ENCODE measurements at places on chromosomes 4 and X.

GRCh38 chr4:16271411-16271810, 45.1 kb upstream of the TAPT1 start:
- no peak for DNase-seq

DNA sequence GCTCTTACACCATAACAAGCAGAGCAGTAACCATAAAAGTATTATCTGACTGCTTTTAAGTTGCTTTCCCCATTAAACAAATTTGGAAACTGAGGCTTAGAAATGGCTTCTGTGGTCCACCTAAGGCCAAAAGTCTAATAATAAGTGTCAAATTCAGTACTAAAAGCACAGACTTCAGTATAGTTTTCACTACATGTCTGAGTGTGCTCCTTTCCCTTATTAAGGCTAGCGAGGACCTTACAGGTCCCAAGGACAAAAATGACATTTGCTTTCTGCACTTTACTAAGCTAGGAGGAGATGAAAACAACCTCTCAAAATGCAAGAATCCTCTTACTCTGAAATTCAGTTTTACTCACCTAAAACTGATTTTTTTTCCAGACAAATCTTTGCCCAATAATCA, 127.2 kb downstream of the ENOX2 start:
- no peak for DNase-seq

DNA sequence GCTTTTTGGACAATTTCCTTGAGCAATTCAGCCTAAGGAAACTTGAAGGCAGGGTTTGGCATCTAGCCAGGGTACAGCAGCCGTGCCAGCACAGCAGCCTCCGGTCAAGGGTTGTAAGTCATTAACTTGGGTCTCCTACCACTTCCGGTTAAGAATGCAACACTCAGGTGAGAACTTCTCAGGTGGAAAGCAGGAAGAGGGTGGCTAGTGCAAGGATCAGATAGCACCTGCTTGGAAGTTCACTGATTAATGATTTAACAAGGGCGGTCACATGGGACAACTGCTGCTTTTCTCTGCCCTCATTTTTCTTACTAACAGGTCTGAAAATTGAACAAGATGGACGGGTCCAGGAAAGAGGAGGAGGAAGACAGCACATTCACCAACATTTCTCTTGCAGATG, 30.1 kb upstream of the SCOC start:
- no peak for DNase-seq

DNA sequence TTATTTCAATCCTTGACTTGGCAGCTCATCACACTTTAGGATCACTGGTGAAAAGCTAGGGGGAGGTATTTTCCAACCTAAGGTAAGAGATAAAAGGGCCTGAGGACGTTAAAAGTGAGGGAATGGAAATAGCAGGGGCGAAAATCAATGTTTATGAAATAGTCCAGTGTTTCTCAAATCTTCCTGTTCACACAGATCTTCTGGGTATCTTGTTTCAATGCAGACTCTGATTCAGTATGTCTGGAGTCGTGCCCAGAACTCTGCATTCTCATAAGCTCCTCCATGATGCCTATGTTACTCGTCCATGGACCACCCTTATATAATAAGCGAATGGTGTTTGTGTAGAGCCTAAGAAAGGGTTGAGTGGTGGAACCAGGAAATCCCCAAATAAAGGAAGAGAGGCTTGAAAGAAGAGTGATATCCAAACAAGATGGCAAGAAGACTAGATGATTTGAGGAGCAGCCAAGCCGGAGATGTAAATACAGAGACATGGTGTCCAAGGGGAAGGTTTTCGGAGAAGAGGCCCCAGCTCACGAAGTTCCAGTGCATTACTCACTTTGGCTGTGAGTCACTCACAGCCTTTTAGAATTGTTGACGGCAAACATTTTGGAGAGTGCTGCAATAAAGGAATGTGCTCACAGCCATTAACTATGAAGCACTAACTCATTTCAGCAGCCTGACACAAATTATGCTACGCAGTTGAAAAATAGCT, 215.6 kb upstream of the PPARGC1A start:
- DNase-seq: peak; percentile 84

DNA sequence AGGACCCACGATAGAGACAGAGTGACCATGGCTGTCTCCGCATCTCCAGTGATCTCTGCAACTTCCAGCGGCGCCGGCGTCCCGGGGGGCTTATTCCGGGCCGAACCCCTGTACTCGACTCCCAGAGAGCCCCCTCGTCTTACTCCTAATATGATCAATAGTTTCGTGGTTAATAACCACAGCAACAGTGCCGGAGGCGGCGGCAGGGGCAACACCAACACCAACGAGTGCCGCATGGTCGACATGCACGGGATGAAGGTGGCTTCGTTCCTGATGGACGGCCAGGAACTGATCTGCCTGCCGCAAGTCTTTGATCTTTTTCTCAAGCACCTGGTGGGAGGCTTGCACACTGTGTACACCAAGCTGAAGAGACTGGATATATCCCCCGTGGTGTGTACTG, 343 bp downstream of the DACH2 start:
- no peak for DNase-seq

DNA sequence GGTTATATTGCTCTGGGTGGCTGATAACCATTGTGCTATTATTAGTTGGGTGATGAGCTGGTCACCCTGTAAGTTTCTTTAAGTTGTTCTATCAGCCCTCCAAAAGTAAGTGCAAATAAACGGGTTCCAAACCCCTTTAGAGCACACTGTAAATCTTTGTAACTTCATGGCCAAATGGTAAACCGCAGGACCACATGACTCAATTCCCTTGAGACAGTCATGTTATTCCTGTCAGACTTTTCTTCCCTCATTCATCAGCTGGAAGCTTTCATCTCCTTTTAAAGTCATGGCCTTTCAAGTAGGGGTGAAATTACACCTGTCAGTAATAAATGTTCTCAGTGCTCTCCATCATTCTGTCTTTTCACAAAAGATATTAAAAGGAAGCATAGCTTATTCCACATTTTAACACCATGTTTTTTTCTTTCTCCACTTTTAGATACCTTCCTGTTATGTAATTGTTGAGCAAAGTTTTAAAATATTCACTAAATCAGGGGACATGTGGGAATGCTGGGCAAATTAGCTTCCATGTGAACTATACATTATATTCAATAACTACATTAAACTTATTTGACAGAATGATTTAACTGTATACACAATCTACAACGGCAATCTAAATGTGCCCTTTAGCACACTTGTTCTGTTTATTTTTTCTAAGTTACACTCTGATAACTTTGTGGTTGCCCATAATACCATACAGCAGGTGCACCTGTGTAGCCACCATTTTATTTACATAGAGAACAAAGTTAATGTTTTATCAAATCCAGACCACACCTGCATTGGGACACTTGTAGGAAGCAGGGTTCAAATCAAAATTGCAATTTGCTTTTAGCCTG, 275.5 kb downstream of the CFAP299 start:
- peak; percentile 14 for DNase-seq

- no peak for DNase-seq
These were observed 113.9 kb downstream of the RTL3 start for GRCh38 chrX:78545233-78545632.

DNA sequence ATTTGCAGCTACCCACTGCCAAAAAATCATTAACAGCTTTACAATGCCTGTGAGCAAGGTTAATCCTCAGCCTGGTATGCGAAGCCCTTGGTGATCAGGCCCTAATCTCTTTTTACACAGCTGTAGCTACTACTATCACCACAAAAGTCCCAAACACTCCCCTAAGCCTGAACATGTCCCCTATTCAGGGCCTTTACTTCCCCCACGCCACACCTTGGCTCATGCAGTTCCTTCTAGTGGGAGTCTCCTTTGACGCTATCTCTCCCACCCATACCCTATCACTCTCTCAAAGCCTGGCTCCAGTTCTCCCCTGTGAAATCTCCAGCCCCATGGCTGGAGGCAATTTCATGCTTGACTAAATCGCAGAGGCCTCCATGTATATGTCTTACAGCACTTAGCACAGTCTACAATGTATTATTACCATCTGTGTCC, 90.6 kb upstream of the CBR4 start:
- no peak for DNase-seq

Data from H4 (cell line).